D341Med (cell line): ENCODE measurements at places on chromosomes 1 and 21.

DNA sequence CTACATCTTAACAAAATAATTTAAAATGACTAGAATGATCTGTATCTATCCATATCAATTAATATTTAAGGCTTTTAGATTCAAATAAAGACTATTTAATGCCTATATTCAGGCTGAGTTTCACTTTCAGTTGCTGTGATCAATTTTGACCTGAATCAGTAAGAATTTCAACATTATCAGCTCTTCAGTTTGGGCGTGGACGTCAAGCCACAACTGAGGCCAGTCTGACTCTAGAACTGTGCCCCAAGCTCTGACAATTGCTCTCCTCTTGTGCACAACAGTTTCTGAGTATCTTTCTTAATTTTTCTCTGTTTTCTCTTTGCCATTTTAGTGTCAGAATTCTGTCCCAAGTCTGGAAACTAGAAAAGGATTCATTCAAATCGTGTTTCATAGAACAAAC lies 1095.5 kb downstream of the PLA2G4A start:
- DNase-seq, result no peak

GRCh38 chr1:86061551-86061990 lies 95.0 kb downstream of the COL24A1 start:
- DNase-seq, result no peak

DNA sequence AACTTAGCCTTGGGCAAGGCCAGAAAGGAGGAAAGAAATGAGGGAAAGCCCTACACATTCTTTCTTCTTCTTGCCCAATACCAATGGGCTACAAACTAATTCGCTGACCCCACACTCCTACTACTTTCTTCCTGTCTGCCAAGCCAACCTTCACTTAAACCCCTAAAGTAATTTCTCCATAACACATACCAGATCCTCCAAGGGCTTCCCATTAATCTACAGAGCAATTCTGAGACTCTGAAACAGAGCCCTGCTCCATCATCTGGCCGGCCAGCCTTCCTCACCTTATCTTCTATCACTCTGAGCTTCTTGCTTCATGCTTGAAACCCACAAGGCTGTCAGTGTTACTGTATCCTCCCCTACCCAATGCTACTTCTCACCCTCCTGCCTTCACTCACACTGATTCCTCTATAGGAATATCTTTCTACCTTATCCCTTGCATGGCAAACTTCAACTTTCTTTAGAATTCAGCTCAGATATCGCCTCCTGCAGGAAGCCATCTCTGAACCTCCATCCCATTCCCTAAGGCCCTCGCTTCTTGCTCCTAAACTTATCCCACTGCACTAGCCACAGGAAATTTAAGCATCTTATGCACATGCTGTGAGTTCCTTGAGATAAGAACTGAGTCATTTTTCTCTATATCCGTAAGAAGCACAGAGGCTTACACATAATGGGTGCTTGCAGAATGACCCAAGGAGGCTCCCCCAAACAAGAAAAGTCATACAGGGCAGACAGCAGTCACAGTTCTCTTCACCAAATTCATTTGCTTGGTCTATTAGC lies 81.9 kb downstream of the JAK1 start:
- DNase-seq, result no peak

GRCh38 chr1:53148123-53148522 lies 5.7 kb upstream of the SLC1A7 start:
- DNase-seq, result no peak

GRCh38 chr1:170126696-170127095 lies 19.1 kb upstream of the NTMT2 start:
- DNase-seq, result no peak

DNA sequence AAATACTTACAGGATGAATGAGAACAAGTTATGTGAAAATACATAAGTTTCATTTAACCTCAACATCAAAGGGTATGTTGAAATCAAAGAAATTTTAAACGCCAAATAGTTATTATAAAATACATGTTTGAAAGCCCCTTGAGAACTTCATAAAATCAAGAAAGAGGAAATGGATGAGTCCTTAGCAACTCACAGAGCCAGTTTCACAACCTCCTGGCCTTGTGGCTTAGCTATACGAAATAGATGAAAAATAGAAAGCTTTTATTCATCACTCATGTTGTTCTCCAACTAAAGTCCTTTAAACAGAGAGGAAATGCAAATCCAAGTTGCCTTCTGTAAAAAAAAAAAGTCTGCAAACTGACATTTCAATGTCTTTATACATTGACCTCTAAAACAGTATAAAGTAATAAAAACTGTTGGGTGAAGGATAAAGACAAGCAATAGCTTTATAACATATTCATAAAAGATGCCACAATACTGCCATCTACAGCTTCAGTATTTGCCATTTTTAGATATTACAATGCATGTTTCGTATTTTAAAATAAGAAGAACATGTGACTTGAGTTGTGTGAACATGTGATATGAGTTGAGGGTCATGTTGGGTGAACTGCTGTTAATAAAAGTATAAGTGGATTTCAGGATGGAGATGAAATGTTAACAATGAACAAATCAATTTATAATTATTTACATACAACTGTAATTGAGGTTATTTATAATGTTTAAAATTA lies 847.8 kb downstream of the MRPL39 start:
- no peak for DNase-seq

GRCh38 chr1:12546771-12547585 lies 71.0 kb downstream of the DHRS3 start:
- no peak for DNase-seq

- no peak for DNase-seq
Observed at GRCh38 chr1:5273280-5274003, 619.0 kb downstream of the AJAP1 start.

- DNase-seq, result no peak
Observed at GRCh38 chr1:87951852-87952251, 623.2 kb downstream of the LMO4 start.

- DNase-seq, result no peak
Observed at GRCh38 chr1:55820501-55820900, 605.3 kb upstream of the USP24 start.

DNA sequence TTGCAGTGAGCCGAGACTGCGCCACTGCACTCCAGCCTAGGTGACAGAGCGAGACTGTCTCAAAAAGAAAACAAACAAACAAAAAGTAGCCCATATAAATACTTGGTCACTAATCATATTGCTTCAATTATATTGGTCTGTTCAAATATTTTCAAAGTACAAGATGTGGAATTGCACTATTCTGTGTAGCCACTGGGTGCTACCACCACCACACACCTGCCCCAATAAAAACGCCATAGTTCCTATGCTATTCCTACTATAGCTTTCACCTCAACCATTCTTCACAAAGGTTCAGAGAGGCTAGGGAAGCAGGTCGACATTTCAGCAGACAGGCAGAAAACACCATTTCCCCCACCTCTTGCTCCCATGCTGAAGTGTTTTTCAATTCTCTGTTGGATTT lies 16.7 kb downstream of the NDC1 start:
- DNase-seq, result no peak

- DNase-seq, result no peak
Observed at GRCh38 chr1:104624538-104624937, 874.8 kb downstream of the AMY1C start.

GRCh38 chr1:54271341-54271740 lies 71.4 kb downstream of the MRPL37 start:
- no peak for DNase-seq

GRCh38 chr1:53121319-53122172 lies 20.9 kb downstream of the SLC1A7 start:
- peak; percentile 86 for DNase-seq

GRCh38 chr1:248812736-248813425 lies 12.8 kb downstream of the SH3BP5L start:
- no peak for DNase-seq

DNA sequence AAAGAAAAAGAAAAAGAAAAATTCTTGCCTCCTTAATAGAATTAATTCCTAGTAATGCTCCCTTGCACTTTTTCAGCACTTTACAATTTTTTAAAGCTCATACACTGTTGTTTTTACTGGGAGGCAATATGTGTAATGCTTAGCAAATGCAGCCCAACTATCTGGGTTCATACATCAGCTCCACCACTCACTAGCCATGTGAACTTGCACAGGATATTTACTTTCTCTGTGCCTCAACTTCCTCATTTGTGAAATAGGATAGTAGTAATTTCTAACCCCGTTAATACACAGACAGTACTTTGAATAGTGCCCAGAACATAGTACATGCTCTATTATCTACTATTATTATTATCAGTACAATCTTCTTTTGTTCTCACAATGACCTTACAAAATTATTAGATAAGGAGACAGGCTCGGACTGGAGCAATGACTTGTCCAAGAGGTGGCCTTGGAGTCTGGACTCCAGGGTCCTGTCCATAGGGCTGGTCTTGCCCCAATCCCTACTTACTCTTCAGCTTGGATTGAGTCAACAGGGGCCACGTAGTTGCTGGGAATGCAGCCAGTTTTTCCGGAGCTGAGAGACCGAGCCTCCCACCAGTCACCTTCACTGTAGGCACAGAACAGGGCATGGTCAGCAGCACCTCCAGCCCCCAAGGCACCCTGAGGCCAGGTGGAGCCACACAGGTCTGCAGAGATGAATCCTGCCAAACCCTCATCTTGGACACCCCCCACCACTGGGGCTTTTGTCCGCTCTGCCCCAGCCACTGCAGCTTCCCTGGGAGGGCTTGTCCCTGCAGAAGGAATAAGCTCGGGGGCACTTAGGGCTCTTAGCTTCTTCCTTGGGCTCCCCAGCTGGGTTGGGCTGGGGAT lies 13.7 kb downstream of the FGR start:
- DNase-seq, result no peak

GRCh38 chr1:111576547-111576946 lies 43.0 kb upstream of the RAP1A start:
- no peak for DNase-seq

GRCh38 chr1:33336580-33336979 lies 15.7 kb upstream of the A3GALT2 start:
- no peak for DNase-seq

GRCh38 chr1:154272999-154273563 lies 652 bp downstream of the HAX1 start:
- DNase-seq, result no peak

DNA sequence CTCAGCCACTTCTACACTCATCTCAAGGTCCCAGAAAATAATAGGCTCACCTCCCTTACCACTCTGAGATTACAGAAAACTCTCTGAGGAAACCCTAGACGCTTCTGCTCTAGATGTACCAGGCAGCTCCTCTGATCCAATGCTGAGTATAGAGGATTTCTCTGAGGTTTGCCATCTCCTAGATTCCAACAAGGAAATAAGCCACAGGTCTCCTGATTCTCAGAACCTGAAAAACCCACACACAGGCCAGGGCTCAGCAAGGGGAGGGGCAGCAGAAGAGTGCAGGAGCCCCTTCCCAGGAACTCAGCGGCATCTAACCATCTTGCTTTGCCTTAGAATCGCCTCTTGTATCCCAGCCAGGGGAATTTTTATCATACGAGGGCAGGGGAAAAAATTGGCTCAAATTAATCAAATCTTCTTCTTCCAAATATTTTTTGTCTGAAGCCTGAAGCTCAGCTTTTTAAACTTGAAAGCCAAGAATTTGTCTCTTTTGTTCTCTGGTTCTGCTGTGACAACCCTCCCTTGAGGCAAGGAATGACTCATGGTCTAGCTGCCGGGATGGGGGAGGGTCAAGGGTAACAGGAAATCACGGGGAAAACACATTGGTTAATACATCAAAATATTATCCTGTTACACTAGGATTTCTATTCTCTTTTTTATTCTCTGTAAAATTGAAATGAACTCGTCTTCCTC lies 30.8 kb downstream of the GORAB start:
- no peak for DNase-seq

- no peak for DNase-seq
Observed at GRCh38 chr1:182086136-182086535, 24.6 kb upstream of the ZNF648 start.

DNA sequence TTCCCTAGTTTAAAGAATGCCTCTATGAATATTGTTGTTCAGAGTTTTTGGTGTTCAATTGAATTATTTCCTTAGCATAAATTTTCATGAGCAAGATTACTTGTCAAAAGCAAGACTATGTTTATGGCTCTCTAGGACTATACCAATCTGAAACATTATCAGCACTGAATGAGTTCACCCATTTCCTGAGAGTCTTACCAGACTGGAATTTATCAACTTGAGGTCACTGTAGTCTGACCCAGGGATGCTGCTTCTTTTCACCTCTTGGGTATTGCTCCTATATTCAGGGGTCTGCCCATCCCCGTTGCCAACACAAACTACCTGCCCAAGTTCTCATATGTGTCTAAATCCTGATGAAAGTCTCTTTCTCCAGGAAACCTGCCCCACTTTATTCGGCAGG lies 42.6 kb downstream of the OPTC start:
- DNase-seq, result no peak

DNA sequence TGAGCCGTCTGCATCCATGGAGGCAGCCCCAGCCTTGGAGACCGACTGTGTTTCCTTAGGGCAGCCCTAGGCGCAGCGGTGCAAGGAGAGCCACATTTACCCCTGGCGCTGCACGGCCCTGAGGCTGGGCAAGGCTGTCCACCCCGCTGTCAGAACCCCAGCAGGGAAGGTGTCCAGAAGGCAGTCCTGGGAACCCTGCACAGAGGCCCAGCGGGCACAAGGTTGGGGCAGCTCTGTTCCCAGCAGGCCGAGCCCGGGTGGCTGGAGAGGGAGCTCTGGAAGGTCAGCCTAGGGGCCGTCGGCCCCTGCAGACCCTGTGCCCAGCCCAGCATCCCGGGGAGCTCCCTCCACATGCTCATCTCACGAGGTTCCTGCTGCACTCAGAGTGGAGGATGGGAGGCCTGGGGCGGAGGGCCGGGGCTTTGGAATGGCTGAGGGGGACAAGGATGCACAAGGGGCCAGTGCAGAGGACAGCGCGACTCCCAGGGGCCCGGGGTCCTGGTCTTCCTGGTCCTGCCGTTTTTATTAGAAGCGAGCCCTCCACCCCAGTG lies 19.9 kb upstream of the SAMD11 start:
- no peak for DNase-seq

- no peak for DNase-seq
Observed at GRCh38 chr1:42456754-42457089, 379 bp downstream of the PPCS start.

GRCh38 chr1:98502937-98503336 lies 158.6 kb upstream of the SNX7 start:
- no peak for DNase-seq

DNA sequence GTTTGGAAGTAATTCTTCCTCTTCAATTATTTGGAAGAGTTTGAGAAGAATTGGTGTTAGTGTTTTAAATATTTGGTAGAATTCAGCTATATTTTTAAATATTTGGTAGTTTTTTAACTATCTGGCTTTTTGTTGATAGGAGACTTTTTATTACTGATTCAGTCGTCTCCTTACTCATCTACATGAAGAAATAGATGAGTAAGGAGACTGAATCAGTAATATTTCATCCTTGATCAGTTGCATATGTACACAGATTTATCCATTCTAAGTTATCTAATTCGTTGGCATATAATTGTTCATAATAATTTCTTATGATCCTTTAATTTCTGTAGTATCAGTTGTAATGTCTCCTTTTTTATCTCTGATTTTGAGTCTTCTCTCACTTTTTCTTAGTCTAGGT lies 224.1 kb downstream of the GPR52 start:
- no peak for DNase-seq

DNA sequence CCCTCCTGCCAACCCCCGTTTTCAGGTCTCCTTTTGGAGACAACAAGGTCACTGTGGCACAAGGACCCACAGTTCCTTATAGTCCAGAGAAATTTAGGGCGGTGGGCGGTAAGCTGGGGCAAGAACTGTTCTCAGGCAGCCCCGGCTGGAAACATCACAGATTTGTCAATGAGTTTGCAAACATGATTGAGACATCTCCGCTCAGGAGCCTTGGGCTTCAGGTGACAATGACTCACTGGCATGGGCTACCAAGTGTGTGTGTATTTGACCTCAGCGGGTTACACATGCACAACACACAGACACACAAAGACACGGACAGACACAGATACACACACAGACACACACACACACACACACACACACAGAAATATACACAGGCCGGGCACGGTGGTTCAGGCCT lies 58.2 kb upstream of the ABCG1 start:
- DNase-seq, result no peak

GRCh38 chr1:26031611-26032220 lies 10.1 kb downstream of the EXTL1 start:
- DNase-seq, result no peak
